ENCODE measurements at places on chromosomes 7 and 10.
A peak's percentile ranks its signal among the peaks of the same experiment; 100 is the strongest.

GRCh38 chr7:120054376-120055100 is 218.4 kb upstream of the KCND2 start:
- no peak for DNase-seq

GRCh38 chr7:101556453-101556968 is 72.6 kb downstream of the MYL10 start:
- no peak for DNase-seq

- DNase-seq, result peak; percentile 55
These were observed 20.4 kb downstream of the DNAJB12 start for GRCh38 chr10:72334196-72334824.

GRCh38 chr10:47454780-47455058 is 29.2 kb downstream of the ANXA8 start:
- no peak for DNase-seq

DNA sequence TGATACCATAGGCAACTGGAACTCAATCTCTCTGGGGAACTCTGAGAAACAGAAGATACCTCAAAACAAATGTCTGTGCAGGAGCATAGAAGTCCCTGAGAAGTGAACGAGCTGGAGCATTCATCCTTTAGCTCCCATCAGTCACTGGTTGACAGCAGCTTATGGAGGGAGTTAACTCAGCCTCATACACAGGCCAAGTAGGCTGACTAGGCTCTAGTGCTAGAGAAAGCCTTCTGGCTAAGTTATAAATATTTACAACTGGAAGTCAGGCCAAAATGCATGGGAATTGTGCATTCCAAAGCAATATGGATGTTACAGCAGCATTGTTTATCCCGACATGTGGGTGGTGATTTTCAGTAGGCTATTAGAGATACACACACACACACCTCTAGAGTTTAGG is 66.5 kb downstream of the ANK3 start:
- no peak for DNase-seq
